ENCODE measurements at places on chromosomes 16 and 17.
A peak's percentile ranks its signal among the peaks of the same experiment; 100 is the strongest.

DNA sequence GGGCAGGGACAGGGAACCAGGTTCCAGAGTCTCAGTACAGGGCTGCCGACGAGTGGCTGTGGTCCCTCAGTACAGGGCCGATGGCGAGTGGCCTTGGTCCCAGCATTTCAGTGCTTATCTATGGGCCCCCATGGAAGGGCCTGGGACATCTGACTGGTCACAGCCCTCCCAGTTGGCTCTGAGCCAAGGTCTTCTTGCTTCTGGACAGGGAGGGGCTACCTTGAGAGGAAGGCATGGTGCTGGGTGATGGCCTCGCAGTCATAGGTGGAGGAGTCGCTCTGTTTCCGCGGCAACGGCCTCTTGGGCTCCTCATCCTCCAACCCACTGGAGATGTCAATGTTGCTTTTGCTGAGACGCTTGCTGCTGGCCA, 32.5 kb downstream of the PIMREG start:
- no peak for DNase-seq

DNA sequence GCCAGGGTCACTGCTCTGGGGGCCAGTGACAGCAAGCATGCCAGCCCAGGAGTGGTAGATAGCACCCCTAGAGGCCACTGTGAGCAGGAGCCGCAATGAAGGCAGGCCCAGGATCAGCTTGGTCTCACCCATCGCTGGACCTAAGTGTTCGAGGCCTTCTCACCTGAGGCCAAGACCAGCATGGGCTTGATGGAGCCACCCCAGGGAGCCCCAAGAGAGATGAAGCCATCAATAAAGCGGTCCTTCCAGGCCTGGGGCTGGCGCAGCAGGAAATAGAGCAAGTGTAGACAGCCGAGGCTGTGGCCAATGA, 1.8 kb downstream of the LCAT start:
- DNase-seq: peak; percentile 19

DNA sequence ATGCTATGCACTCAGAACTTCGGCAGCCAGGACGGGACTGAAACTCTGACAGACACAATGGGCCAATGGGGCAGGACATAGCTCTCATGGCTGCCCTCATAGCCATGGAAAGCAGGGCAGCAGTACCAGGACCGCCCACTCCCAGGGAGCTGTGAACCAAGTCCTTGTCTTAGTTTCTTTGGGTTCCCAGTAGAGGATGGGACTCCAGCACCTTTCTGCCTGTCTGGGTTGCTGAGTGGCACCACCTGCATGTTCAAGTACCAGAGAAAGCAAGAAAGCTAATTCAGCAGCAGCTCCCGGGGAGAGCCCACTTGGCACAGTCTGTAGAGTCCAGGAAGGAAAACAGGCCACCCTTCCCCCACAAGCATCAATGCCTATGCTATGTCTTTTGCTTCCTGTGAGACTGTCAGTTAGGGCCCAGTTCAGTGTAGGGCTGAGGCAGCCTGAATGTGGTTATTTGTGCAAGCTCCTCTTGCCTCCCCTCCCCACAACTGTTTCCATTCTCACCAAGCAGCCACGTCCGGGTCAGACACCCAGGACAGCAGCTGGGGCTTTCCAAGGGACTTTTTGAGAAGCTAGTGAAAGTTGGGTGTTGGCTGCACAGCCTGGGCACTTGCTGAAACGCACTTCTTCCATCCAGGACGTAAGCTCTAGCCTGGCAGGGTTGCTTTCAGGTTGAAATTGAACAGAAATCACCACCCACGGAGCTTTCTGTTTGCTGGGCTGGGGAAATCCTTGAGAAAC, 7.8 kb downstream of the SUPT4H1 start:
- peak; percentile 83 for DNase-seq

DNA sequence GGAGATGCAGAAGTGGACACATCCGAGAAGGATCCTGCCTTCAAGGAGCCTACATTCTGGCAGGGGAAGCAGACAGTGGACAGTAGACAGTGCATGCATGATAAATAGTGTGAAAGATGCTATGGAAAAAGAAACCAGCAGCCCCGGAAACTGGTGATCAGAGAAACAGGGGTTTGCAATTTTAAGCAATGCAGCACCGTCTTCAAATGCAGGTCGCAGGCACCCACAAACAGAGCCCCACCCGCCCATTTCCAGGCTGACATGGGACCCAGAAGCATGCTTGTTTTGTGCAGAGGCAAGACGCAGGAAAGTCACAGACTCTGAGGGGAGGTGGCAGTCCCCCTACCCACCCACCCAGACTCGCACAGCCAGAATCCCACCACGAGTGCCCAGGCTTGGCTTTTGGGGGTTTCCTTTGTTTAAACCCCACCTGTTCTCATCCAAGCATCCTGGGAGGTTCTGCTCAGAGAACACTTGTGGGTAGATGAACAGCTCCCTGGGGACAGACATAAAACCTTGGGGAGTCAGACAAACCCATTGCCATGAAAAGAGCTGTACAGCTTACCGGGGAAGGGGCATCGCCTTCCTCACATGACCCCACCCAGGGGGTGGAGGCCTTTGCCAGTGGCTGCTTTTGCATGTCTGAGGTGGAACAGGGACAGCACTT, 114.3 kb downstream of the MGAT5B start:
- DNase-seq: no peak

DNA sequence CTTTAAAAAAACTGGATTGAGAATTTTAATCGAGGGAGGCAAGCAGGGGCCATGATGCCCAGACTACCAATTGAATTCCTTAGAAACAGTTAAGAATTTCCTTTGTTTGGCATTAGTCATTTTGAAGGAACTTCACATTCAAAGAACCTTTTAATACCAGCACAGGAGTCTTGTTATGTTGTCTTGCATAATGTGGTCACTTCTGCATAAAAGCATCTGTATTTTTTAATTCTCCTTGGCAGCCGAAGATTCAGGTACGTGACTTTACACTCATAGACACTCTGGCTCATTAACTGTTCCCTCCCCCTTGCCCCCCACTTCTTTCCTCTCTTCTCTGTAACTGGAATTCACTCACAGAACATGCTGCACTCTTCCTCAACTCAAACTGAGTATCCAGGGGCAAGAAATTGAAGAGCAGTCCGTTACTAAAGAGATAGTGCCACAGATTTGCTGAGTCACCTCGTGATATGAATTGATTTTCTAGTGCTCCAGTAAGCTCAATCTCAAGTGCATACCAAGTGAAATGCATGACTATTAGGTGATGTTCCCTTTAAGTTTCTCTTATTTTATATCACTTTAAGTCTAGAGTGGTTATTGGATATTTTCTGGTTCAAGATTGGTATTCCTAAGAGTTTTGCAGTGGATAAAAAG, 572.2 kb upstream of the SOX9 start:
- no peak for DNase-seq

- DNase-seq: no peak
Measured at GRCh38 chr17:75105126-75106080, 4.4 kb upstream of the ARMC7 start.

- no peak for DNase-seq
Measured at GRCh38 chr16:86297391-86297790, 212.9 kb upstream of the FOXF1 start.

- DNase-seq: no peak
Measured at GRCh38 chr16:55539488-55539887, 27.0 kb upstream of the CAPNS2 start.

- DNase-seq: no peak
Measured at GRCh38 chr16:88012360-88012759, 61.1 kb downstream of the BANP start.

- no peak for DNase-seq
Measured at GRCh38 chr16:72210555-72210954, 38.6 kb upstream of the PMFBP1 start.

- DNase-seq: no peak
Measured at GRCh38 chr17:41556931-41557330, 14.9 kb downstream of the KRT9 start.

- no peak for DNase-seq
Measured at GRCh38 chr17:58388302-58389190, 28.8 kb downstream of the RNF43 start.

DNA sequence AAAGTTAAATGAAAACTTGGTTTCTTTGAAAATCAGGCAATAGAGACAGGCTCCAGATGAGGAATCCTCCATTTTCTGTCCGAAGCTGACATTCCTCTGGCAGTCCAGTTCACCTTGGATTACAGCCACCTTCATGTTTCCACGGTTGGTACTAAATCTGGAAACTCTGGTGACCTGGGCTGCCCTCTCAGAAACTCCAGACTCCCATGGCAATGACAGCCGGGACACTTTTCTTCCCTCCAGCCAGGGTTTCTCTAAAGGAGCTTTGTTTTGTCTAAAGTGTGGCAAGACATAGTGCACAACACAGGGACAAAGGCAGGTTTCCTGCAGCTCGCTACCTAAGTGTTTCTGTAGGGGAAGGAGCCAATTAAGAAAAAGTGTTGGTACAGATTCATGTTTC, 36.0 kb downstream of the CLUAP1 start:
- DNase-seq: no peak

DNA sequence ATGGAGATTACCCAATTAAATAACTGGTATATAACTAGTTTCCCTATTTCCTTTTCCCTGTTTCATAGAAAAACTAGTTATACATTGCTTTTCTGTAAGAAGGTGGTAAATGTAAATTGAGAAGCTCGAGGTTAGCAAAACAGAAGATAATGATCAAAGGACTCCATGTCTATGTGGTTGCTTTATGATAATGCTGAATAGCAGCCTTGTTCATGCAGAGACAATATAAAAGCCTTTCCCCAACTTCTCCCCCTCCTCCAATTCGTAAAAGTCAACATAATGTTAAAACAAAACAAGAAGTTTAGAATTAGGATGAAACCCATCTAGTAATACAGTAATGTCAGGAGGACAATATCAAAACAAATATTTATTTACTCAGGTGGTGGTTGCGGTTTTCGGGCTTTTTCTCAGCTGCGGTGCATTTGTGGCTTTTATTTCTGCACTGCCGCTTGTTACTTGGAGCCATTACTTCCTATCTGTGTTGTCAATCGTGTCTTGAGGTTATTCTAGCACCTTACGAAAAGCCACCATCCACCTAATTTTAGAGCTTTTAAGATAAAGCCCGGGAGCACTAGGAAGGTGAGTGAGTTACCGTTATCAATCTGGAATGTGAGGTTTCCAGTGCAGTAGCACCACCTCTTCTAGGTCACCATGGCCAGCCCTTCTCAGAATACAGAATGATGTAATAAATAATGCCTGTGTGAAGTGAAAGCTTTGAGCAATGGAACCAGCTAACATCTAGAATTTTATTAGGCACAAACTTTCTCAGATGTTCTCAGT, 297.5 kb downstream of the CDH13 start:
- DNase-seq: peak; percentile 9

DNA sequence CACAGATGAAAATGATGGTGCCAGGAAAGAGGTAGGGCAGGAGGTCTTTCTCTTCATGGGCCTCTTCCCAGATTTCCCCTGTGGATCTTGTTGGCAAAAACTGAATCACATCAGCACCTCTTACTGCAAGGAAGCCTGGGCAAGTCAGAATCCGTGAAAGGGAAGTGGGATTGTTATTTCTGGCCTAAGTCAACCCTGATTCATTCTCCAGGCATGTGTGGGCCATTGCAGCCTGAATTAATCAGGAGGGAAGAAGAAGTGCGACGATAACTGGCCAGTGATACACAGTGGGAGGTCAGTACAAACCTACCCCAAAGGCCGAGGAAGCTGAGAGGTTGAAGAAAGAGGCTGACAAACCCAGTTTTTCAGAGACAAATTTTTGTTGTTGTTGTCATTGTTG, 17.9 kb upstream of the NSMCE1 start:
- DNase-seq: no peak

- DNase-seq: no peak
Measured at GRCh38 chr16:49338611-49339265, 34.9 kb upstream of the C16orf78 start.

GRCh38 chr16:47213761-47214440, 70.2 kb upstream of the NETO2 start:
- DNase-seq: no peak

DNA sequence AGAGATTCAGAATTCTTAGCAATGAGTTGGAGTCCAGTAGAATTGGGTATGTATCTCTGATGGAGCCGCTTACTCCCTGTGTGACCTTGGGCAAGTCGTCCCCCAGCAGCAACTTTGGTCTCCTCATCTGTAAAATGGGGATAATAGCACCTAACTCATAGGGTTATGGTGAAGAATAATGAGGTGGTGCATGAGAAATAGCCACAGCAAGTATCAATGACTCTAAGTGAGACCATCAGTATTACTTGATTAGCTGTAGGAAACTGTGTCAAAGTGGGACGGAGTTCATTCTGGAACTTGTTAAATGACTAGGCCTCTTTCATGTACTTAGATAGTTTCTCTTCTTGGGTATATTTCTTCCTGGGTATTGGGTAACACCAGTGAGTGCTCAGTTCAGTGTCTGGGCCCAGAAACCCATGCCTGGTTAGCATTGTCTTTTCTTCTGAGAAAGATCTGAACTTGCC, 6.4 kb downstream of the PRKCB start:
- no peak for DNase-seq

DNA sequence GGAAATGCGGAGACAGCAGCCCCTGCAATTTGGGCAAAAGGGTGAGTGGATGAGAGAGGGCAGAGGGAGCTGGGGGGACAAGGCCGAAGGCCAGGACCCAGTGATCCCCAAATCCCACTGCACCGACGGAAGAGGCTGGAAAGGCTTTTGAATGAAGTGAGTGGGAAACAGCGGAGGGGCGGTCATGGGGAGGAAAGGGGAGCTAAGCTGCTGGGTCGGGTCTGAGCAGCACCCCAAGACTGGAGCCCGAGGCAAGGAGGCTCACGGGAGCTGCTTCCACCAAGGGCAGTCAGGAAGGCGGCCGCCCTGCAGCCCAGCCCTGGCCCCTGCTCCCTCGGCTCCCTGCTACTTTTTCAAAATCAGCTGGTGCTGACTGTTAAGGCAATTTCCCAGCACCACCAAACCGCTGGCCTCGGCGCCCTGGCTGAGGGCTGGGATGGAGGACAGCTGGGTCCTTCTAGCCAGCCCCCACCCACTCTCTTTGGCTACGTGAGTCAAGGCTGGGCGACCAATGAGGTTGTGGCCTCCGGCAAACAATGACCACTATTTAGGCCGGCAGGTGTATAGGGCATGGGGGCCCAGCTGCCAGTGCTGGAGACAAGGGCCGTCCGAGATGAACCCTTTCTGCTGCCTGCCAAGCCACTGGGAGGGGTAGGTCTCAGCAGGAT, 507 bp downstream of the SERPINF1 start:
- no peak for DNase-seq

DNA sequence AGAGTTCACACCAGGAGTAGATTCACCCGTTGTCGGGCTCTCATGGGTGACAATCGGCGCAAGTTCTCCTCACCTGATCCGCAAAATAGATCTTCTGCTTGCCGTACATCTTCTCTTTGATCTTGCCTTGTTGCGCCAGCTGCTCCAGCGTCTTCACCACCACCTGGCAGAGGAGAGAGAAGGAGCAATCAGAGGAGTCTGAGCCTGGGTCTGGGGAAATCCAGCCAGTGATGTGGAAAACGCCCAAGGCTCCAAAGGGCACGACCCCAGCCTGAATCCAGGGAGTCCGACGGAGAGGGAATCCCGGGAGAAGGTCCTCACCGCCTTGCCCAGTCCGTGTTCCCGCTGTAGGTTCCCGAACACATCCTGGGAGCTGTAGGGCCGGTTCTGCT, 393 bp downstream of the PSMC3IP start:
- DNase-seq: no peak

Measured in activated gamma-delta T cell treated with Interleukin-2 at 50 U/mL for 16 hours (primary cell).